Astrocyte (in vitro differentiated cells and primary cell): ENCODE measurements at places on chromosomes 7 and 10. TPM values are rescaled to one million over a fixed set of nuclear protein-coding genes. Genes with fewer than 3 reads are reported as not detected.

DNA sequence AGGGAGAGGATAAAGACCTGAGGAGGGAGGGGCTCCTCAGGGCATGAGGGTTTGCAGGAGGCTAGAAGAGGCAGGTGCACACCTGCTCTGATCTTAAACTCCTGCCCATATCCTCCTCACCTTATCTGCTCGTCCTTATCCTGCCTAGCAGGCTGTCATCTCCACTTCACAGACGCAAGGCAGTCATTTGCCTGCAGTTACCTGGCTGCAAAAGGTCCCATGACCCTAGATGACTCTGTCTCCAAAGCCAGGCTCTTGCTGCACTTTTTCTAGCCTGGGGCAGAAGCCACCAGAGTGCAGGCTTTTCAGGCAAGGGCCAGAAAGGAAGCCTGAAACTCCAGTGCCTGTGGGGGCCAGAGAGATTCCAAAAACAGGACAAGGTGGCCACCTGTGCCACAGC, 1.7 kb upstream of the ZNF853 start:
- H3K27me3 ChIP-seq = peaks cover 4% of the 10 kb centered on the region
- H3K27ac ChIP-seq = no peak overlapping the region
- DNase-seq = no peak
- no peak overlapping the region for H3K4me3 ChIP-seq

The BAMBI gene
- total RNA-seq = 45.4 and 50.6 TPM in 2 replicates

The SLC13A1 gene
- not detected in 2 replicates for total RNA-seq

- H3K27ac ChIP-seq = no peak overlapping the region
- H3K36me3 ChIP-seq = no peaks in the 10 kb centered on the region
- no peak overlapping the region for H3K4me3 ChIP-seq
- H3K27me3 ChIP-seq = no peaks in the 10 kb centered on the region
Measured at GRCh38 chr10:508726-509125, 180.7 kb downstream of the DIP2C start.

- H3K4me3 ChIP-seq = no peak overlapping the region
- peaks cover 10% of the 10 kb centered on the region for H3K4me1 ChIP-seq
- H3K36me3 ChIP-seq = no peaks in the 10 kb centered on the region
- DNase-seq = no peak
- no peak overlapping the region for H3K27ac ChIP-seq
Measured at GRCh38 chr10:97002670-97003069, 170.6 kb downstream of the LCOR start.

GRCh38 chr10:81873932-81874816, 820 bp upstream of the NRG3 start:
- peaks cover 12% of the 10 kb centered on the region for H3K4me1 ChIP-seq
- H3K27me3 ChIP-seq = peaks cover 22% of the 10 kb centered on the region
- DNase-seq = peak; percentile 12
- H3K4me3 ChIP-seq = peak overlapping the region; percentile 52
- no peaks in the 10 kb centered on the region for H3K36me3 ChIP-seq

GRCh38 chr7:97819161-97819560, 53.0 kb downstream of the ASNS start:
- DNase-seq = no peak
- H3K27ac ChIP-seq = no peak overlapping the region
- no peaks in the 10 kb centered on the region for H3K36me3 ChIP-seq

DNA sequence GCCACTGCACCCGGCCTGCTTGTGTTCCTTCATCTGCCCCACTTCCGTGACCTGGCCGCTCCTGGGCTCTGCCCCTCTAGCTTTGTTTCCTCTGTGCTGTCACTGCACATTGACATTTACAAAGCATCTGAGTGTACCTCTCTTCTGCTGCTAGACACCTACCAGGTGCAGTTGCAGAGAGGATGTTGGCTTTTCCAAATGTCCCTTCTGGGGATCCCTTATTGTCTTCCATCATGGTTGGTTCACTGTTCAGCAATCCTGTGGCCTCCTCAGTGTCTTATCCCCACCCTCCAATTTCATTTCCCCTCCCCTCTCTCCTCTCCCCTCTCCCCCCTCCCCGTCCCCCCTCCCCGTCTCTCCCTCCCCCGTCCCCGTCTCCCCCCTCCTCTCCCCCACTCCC, 13.8 kb downstream of the VWA2 start:
- DNase-seq = no peak
- H3K4me1 ChIP-seq = no peaks in the 10 kb centered on the region
- no peak overlapping the region for H3K27ac ChIP-seq
- H3K27me3 ChIP-seq = no peaks in the 10 kb centered on the region

The FANK1 gene
- 9.7 and 12.1 TPM in 2 replicates for total RNA-seq

The HOGA1 gene
- 0.23 and 0.31 TPM in 2 replicates for total RNA-seq

DNA sequence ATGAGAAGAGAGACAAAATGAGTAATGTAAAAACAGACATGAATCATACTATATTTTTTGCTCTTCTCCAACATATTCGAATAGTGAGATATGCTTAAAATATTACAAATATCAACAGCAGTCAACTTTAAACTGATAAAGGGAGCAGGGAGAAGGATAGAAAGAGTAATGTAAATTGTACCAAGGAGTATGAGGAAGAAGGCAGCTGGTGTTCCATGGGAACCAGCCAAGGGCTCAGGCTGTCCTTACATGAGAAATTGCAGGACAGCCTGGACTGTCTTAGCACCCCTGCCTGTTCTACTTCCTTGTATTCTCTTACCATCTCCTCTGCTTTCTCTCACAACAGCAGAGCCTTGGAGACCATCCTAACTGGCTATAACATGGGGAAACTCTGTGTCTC, 128.7 kb downstream of the TSPAN12 start:
- peak; percentile 6 for DNase-seq
- H3K27ac ChIP-seq = no peak overlapping the region
- H3K27me3 ChIP-seq = no peaks in the 10 kb centered on the region
- H3K36me3 ChIP-seq = no peaks in the 10 kb centered on the region
- H3K4me1 ChIP-seq = peaks cover 2% of the 10 kb centered on the region

DNA sequence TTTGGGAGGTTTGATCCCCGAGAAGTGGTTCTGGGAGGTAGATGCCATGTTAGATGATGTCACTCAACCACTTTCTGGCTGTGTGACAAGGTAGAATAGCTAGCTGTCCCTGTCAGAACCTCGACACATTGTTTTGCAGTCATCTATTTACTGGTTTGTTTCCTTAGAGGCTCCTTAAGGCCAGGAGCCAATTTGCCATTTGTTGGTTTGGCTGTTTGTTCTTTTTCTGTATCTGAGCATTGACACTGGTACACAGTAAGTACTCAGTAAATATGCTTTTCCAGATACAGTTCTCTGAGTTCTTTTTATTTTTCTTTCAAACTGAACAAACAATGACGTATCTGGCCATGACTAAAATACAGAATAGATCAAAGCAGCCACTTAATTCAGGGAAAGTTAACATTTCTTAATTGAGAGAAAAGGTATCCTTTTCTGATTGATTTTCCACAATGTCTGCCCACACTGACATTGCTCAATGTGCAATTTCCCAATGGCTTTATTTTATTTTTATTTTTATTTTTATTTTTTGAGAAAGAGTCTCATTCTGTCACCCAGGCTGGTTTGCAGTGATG, 121.6 kb downstream of the SPAG6 start:
- no peaks in the 10 kb centered on the region for H3K36me3 ChIP-seq
- H3K4me1 ChIP-seq = no peaks in the 10 kb centered on the region
- no peak overlapping the region for H3K27ac ChIP-seq
- DNase-seq = no peak
- no peak overlapping the region for H3K4me3 ChIP-seq
- peaks cover 13% of the 10 kb centered on the region for H3K27me3 ChIP-seq

GRCh38 chr7:53087274-53087673, 51.8 kb downstream of the POM121L12 start:
- H3K27ac ChIP-seq = no peak overlapping the region
- no peaks in the 10 kb centered on the region for H3K4me1 ChIP-seq
- DNase-seq = no peak
- H3K36me3 ChIP-seq = no peaks in the 10 kb centered on the region

DNA sequence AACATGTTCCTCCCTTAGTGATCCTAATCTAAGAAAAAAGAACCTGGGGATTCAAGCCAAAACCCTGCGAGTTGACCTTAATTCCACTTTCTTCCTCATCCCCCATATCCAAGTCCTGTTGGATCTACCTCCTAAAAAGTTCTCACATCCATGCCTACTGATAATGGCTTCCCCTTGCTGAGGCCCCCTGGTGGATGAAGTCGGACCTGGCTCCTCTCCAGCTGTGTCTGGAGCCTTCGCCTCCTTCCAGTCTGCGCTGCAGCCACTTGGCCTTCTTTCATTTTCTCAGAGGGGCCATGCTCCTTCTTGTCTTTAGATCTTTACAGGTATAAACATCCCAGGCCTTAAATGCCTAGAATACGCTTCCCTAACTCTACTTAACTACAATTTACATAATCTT, 8.1 kb downstream of the PDE1C start:
- no peak for DNase-seq
- no peaks in the 10 kb centered on the region for H3K27me3 ChIP-seq
- no peak overlapping the region for H3K27ac ChIP-seq
- no peak overlapping the region for H3K4me3 ChIP-seq
- peaks cover 25% of the 10 kb centered on the region for H3K4me1 ChIP-seq

- no peaks in the 10 kb centered on the region for H3K27me3 ChIP-seq
- no peak overlapping the region for H3K4me3 ChIP-seq
- DNase-seq = no peak
- no peaks in the 10 kb centered on the region for H3K4me1 ChIP-seq
- no peaks in the 10 kb centered on the region for H3K36me3 ChIP-seq
Measured at GRCh38 chr7:149860821-149861727, 12.7 kb upstream of the ATP6V0E2 start.

DNA sequence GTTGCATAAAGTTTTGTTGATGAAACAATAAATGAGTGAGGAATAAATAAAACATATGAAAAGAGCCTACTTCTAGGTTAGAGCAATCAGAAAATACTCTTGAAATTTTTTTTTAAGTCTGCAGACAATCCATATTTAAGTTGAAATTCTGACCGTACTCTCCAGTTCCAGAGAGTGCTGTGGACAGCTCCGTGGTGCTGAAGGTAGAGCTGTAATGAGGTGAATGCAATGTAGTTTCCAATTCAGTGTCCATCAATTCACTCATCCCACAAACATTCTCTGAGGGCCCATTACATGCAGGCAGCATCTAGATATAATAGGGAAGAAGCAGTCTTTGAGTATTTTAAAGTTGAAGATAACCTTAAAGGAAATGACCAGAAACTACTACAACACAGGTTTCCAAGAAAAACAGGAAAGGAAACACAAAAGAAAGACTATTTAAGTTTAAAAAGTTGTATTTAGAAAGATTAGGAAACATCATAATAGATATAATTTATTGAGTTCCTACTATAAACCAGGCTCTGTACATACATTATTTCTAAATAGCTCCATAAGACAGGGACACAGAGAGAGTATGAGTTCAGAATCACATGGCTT, 44.0 kb upstream of the CRTAC1 start:
- peak; percentile 2 for DNase-seq
- H3K36me3 ChIP-seq = no peaks in the 10 kb centered on the region
- H3K27me3 ChIP-seq = no peaks in the 10 kb centered on the region
- H3K4me1 ChIP-seq = no peaks in the 10 kb centered on the region

DNA sequence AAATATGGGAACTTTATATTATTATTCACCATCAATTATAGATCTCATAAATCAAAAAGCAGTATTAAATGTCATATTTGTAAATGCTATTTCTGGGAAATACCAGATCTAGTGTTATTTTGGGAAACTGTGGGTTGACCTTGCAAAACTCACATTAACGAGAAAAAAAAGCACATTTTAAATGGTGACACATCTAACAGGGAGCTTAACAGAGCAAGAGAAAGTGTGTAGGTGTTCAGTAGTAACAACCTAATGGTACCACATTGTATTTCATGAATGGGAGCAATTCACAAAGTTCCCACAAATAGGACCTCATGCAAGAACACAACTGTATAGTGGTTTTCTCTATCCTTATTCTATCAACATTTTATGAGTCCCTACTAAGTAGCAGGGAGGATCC, 26.2 kb upstream of the HDAC9 start:
- no peak overlapping the region for H3K27ac ChIP-seq
- H3K4me1 ChIP-seq = no peaks in the 10 kb centered on the region
- peak; percentile 45 for DNase-seq
- H3K27me3 ChIP-seq = no peaks in the 10 kb centered on the region

DNA sequence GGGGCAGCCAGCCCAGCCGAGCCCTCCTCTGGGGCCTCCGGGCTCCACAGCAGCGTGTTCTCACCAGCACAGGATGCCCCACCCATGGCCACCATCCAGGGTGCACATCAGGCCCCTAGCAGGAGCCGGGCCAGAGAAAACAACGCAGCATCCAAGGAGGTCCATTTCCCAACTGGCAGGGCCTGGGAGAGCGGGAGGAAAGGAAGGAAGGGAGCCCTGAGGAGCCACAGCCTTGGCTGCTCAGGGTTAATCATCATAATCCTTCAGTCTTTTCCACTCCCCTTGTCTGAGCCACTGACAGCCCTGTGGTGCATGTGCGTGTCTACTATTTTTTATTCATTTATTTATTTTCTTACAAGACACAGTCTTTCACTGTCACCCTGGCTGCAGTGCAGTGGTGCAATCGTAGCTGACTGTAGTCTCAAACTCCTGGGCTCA, 3.6 kb downstream of the PLAC9 start:
- no peak overlapping the region for H3K4me3 ChIP-seq
- DNase-seq = peak; percentile 45
- H3K36me3 ChIP-seq = no peaks in the 10 kb centered on the region
- H3K27ac ChIP-seq = no peak overlapping the region
- no peaks in the 10 kb centered on the region for H3K27me3 ChIP-seq

DNA sequence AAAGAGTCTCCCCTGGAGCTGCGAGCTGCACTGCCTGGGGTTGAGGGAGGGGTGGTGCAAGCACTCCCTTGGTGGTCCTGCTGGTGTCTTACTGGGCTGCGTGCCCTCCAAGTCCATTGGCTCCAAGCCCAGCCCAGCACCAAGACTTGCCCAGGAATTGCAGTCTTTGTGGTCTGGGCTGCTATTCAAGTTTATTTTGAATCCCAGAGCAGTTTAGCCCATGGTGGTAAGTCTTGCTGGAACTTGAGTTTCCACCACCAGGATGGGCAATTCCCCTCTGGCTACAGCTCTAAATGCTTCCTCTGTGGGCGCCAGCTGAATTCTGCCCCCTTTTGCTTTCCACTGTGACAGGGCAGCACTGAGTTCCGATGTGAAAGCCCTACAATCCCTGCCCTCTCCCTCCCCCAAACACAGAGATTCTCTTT, 25.1 kb downstream of the GALNT11 start:
- H3K4me3 ChIP-seq = no peak overlapping the region
- H3K27ac ChIP-seq = no peak overlapping the region
- H3K4me1 ChIP-seq = peaks cover 5% of the 10 kb centered on the region
- no peaks in the 10 kb centered on the region for H3K36me3 ChIP-seq

DNA sequence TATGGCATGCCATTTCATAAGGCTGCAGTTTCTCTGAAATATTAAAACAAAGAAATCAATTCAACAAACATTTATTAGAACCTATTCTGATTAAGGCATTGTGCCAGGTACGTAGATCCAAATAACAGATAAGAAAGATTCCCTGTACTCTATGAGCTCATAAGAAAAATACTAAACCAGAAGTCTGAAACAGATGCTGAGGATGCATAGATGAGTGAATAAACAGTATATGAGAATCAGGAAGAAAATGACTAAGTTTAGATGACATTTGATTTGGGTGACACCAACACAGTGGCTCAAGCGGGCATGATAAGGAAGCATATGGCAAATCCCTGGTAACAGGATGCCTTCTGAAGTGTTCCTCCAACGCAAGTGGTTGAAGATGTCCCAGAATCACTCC, 477.2 kb downstream of the PARD3 start:
- H3K27me3 ChIP-seq = no peaks in the 10 kb centered on the region
- no peak for DNase-seq
- no peaks in the 10 kb centered on the region for H3K36me3 ChIP-seq
- peaks cover 5% of the 10 kb centered on the region for H3K4me1 ChIP-seq
- H3K27ac ChIP-seq = no peak overlapping the region

The CFAP46 gene
- total RNA-seq = 1.3 and 1.5 TPM in 2 replicates

The ETV1 gene
- 12.5 and 12.6 TPM in 2 replicates for total RNA-seq

The SAMD9L gene
- 45.2 and 55.6 TPM in 2 replicates for total RNA-seq

The TPST1 gene
- total RNA-seq = 36.5 and 40.2 TPM in 2 replicates

- no peaks in the 10 kb centered on the region for H3K27me3 ChIP-seq
- peak overlapping the region; percentile 98 for H3K4me3 ChIP-seq
- H3K36me3 ChIP-seq = peaks cover 24% of the 10 kb centered on the region
- no peak overlapping the region for H3K27ac ChIP-seq
- peak; percentile 47 for DNase-seq
Measured at GRCh38 chr10:125824736-125825135, 1.4 kb downstream of the BCCIP start.
